Ovary (tissue), 10 donors: ENCODE measurements at places on chromosomes 1 and 21. TPM values are rescaled to one million over a fixed set of nuclear protein-coding genes. Genes with fewer than 3 reads are reported as not detected.
A peak's percentile ranks its signal among the peaks of the same experiment; 100 is the strongest.

Gene ARHGAP29
- total RNA-seq: 51.0 TPM

Gene SDE2
- 16.5 TPM for total RNA-seq

Gene COA6
- total RNA-seq: 19.8 TPM

Gene OVAAL
- not detected for total RNA-seq

Gene BMP8B
- total RNA-seq: 0.59 TPM

Gene SSX2IP
- 1.4 TPM for total RNA-seq

Gene RSPH1
- total RNA-seq: 2.5 TPM

DNA sequence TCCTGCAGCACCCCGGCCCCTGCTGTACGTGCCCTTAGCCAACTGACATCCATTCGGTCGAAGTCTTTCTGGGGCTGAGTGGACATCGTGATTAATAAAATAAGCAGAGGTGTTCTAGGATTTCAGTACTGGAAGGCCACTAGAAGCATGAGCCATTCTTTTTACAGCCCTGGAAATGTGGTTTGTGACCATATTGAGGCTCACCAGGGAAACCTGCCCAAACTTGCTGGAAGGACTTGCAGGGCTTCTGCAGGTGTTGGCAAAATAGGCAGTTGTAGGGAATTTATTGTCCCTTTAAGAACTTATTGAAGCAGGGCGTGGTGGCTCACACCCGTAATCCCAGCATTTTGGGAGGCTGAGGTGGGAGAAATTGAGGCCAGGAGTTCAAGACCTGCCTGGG, 80.8 kb downstream of the DOP1B start:
- DNase-seq: no peak
- H3K27ac ChIP-seq: no peak overlapping the region
- no peaks in the 10 kb centered on the region for H3K36me3 ChIP-seq
- peaks cover 1% of the 10 kb centered on the region for H3K4me1 ChIP-seq

- no peaks in the 10 kb centered on the region for H3K36me3 ChIP-seq
- H3K27ac ChIP-seq: no peak overlapping the region
- H3K4me1 ChIP-seq: no peaks in the 10 kb centered on the region
- no peak for DNase-seq
These were observed 80.1 kb upstream of the KCNK2 start for GRCh38 chr1:215002471-215002870.

DNA sequence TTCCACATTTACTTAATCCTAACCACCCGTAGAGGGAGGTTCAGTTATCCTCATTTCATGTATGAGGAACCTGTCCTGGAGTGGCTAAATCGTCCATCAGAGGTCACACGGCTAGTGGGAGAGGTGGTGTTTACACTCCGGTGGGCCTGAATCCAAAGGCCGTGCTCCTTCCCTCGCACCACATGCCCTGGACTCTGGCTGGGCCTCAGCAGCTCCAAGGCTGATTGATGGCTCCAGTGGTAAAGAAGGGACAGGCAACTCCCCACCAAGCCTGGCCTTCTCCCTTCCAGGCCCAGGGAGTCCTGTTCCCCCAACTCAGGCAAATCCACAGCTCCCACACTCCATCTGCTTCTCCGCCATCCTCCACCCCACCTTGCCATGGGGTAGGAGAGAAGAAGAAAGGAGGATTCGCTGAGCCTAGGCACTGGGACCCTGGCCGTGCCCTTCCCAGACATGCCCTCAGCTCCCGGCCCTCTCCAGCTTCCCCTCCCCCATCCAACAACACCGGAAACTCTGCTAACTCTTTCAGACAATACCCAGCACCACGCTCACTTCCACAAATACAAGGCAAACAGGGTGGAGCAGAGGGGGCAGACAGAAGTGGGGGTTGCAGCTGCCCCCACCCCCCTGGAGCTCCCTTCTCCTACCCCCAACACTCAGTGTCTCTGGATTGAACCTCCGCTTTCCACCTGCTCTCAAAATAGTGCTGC, 10.9 kb downstream of the ARHGEF2 start:
- no peaks in the 10 kb centered on the region for H3K36me3 ChIP-seq
- DNase-seq: no peak
- no peaks in the 10 kb centered on the region for H3K27me3 ChIP-seq
- peaks cover 38% of the 10 kb centered on the region for H3K4me1 ChIP-seq
- H3K27ac ChIP-seq: peak overlapping the region; percentile 29

DNA sequence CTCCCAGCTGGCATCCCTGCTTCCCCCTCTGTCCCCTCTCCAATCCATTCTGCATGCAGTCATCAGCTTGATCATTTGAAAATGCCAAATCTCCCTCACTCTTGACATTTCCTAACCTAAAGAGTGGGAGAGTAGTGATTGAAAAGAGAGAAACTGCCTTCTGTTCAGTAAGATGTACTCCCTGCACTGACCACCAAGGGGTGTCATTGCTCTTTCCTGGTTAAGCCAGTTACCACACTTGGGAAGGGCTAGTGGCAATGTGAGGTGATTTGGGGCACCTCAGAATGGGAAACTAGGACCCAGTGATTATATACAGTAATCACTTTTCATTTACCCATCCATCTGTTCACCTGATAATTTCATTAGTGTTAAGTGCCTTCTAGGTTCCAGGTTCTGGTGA, 6.9 kb upstream of the TMEM269 start:
- no peak for DNase-seq
- no peak overlapping the region for H3K4me3 ChIP-seq
- no peaks in the 10 kb centered on the region for H3K27me3 ChIP-seq
- H3K27ac ChIP-seq: no peak overlapping the region
- no peaks in the 10 kb centered on the region for H3K36me3 ChIP-seq

DNA sequence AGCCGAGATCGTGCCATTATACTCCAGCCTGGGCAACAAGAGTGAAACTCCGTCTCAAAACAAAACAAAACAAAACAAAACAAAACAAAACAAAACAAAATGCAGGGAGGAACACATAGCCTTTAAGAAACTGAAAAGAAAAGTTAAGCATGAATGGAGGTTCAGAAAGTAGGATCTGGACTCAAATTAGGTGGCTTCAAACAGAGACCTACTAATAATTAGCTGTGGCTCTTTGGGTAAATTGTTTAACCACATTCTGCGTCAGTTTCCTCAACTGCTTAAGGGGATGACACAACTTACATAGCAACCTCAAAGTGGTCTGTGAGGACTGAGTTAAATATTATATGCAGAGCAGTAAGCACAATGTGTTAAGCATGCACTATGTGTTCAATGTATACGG, 458.2 kb downstream of the ADGRL2 start:
- no peaks in the 10 kb centered on the region for H3K36me3 ChIP-seq
- H3K27ac ChIP-seq: no peak overlapping the region
- H3K4me3 ChIP-seq: no peak overlapping the region
- no peaks in the 10 kb centered on the region for H3K27me3 ChIP-seq

DNA sequence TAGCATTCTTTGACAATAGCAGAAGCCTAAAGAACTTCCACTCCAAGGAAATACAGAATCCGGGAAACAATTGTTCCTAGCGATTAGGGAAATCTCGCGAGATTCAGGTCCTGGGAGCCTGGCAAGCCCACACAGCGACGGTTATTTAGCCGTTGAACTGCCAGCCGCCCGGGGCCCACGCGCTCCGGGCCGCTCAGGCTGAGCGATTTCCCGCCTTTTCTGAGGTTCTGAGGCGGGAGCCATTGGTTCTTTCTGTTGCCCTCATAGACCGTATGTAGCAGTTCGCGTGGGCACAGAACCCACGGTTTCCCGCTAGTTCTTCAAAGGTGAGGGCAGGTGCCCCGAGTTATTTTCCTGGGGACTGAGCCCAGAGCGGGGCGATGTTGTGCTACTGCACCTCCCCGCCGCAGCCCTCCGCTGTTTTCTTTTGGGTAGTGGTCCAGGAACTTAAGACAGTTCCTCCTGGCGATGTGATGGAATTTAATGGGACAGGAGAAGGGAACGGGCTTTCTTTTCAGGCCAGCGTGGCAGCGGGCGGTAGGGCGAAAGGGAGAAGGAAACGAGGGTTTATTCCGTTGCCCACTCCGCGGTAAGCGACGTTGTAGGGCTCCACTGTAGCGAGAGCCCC, at the start of gene SYCP1:
Gene SYCP1 (plus strand): TSS at position 171 of the 628 bp plus-strand sequence. CDS start 602 bp downstream, outside the sequence.
- DNase-seq: no peak
- no peaks in the 10 kb centered on the region for H3K27me3 ChIP-seq
- H3K27ac ChIP-seq: no peak within 1 kb of the TSS
- H3K4me1 ChIP-seq: no peaks in the 10 kb centered on the region
- no peak within 1 kb of the TSS for H3K4me3 ChIP-seq

GRCh38 chr1:109984190-109984455, 442 bp upstream of the AHCYL1 start:
- H3K36me3 ChIP-seq: no peaks in the 10 kb centered on the region
- no peak overlapping the region for H3K4me3 ChIP-seq
- H3K27ac ChIP-seq: peak overlapping the region; percentile 95
- peaks cover 13% of the 10 kb centered on the region for H3K4me1 ChIP-seq

- H3K27ac ChIP-seq: no peak overlapping the region
- no peaks in the 10 kb centered on the region for H3K4me1 ChIP-seq
- H3K4me3 ChIP-seq: no peak overlapping the region
- no peaks in the 10 kb centered on the region for H3K36me3 ChIP-seq
- no peak for DNase-seq
- H3K27me3 ChIP-seq: no peaks in the 10 kb centered on the region
These were observed 836.1 kb upstream of the ADAMTS5 start for GRCh38 chr21:27802816-27803475.

- no peaks in the 10 kb centered on the region for H3K36me3 ChIP-seq
- no peak for DNase-seq
- no peaks in the 10 kb centered on the region for H3K4me1 ChIP-seq
- no peak overlapping the region for H3K27ac ChIP-seq
- H3K4me3 ChIP-seq: no peak overlapping the region
These were observed 102.3 kb downstream of the NPHP4 start for GRCh38 chr1:5889901-5890300.

GRCh38 chr21:18468790-18469189, 65.2 kb upstream of the TMPRSS15 start:
- no peaks in the 10 kb centered on the region for H3K4me1 ChIP-seq
- H3K4me3 ChIP-seq: no peak overlapping the region
- no peaks in the 10 kb centered on the region for H3K27me3 ChIP-seq
- DNase-seq: no peak
- no peaks in the 10 kb centered on the region for H3K36me3 ChIP-seq

DNA sequence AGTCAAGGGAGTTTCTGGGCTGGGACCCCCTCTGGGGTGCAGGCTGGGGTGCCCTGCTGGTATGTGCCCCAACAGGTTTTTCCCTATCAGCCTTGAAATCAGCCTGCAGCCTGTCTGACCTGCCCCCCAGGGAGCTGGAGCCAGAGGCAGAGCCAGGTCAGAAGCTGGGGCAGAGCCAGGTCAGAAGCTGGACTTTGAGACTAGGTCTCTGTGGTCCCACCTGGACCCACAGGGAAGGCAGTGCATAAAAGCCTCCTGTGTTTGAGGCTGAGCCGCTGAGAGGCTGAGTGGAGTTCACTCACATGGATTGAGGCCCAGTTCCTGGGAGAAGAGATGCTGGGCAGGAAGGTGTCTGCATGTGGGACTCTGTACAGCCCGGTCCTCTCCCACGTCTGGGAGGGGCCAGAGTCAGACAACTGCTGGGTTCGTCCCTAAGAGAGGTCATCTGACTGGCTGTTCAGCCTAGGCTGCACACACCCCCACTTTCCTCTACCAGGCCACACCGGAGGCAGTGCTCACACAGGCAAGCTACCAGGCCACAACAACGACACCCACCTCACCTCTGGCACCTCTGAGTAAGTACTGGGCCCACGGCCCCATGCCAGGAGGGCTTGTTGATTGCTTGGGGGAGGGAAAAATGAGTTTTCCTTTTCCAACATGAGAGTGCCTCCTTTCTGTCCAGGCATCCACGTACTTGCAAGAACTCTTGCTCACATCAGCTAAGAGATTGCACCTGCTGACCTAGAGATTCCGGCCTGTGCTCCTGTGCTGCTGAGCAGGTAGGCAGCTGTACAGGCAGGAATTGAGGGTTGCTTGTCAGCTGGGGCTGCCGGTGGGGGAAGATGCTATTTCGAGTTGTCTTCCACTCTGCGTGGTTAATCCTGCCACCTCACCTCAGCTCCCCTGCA, at the start of gene ANXA9:
Gene ANXA9 (plus strand): TSS at position 488 of the 908 bp plus-strand sequence. CDS start 814 bp downstream, outside the sequence.
- no peaks in the 10 kb centered on the region for H3K36me3 ChIP-seq
- no peak within 1 kb of the TSS for H3K27ac ChIP-seq
- peak; percentile 49 for DNase-seq
- H3K4me3 ChIP-seq: no peak within 1 kb of the TSS
- peaks cover 6% of the 10 kb centered on the region for H3K4me1 ChIP-seq

DNA sequence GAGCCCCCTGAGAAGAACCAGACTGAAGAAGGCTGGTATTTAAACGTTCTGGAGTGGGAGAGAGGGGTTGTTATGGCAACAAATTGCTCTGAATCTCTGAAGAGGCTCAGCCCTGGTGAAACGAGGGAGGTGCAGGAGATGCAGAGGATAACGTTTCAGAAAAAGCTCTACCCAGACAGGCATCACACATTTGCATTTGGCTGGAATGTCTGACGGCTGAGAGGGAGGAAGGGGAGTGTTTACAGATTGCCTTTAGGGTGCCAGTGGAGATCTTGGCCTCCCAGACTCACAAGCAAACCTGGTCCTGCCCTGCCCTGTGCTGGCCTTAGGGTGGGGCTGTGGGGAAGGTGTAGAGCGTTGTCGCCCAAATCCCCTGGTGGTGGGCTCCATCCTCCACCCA, 169.0 kb upstream of the AJAP1 start:
- no peak for DNase-seq
- H3K36me3 ChIP-seq: no peaks in the 10 kb centered on the region
- H3K4me3 ChIP-seq: no peak overlapping the region
- H3K27me3 ChIP-seq: no peaks in the 10 kb centered on the region

GRCh38 chr1:79847700-79848099, 841.2 kb upstream of the ADGRL4 start:
- H3K27ac ChIP-seq: no peak overlapping the region
- DNase-seq: no peak
- no peaks in the 10 kb centered on the region for H3K36me3 ChIP-seq
- no peaks in the 10 kb centered on the region for H3K27me3 ChIP-seq
- H3K4me1 ChIP-seq: no peaks in the 10 kb centered on the region
- no peak overlapping the region for H3K4me3 ChIP-seq

GRCh38 chr1:204885790-204886189, 15.1 kb downstream of the NFASC start:
- no peaks in the 10 kb centered on the region for H3K36me3 ChIP-seq
- H3K4me1 ChIP-seq: peaks cover 30% of the 10 kb centered on the region
- H3K27me3 ChIP-seq: no peaks in the 10 kb centered on the region
- DNase-seq: no peak
- H3K4me3 ChIP-seq: peak overlapping the region; percentile 6
- H3K27ac ChIP-seq: peak overlapping the region; percentile 3

- H3K36me3 ChIP-seq: no peaks in the 10 kb centered on the region
- no peak overlapping the region for H3K4me3 ChIP-seq
- no peaks in the 10 kb centered on the region for H3K4me1 ChIP-seq
- no peak overlapping the region for H3K27ac ChIP-seq
These were observed 15.3 kb upstream of the CHIT1 start for GRCh38 chr1:203244776-203245175.

- no peak overlapping the region for H3K27ac ChIP-seq
- H3K4me1 ChIP-seq: no peaks in the 10 kb centered on the region
- no peak overlapping the region for H3K4me3 ChIP-seq
- H3K36me3 ChIP-seq: no peaks in the 10 kb centered on the region
These were observed 20.2 kb downstream of the C1orf174 start for GRCh38 chr1:3879787-3880428.
